Tracheal epithelial cell (primary cell): ENCODE measurements at places on chromosomes 6 and 20. TPM values are rescaled to one million over a fixed set of nuclear protein-coding genes. Genes with fewer than 3 reads are reported as not detected.

The IL17F gene
- total RNA-seq, result not detected in 2 replicates

The CDH26 gene
- 0.72 and 2.3 TPM in 2 replicates for total RNA-seq

The SKIC2 gene
- total RNA-seq, result 48.2 and 48.4 TPM in 2 replicates

The CTAGE9 gene
- total RNA-seq, result not detected in 2 replicates

The FOXS1 gene
- not detected in 2 replicates for total RNA-seq

The DEFB123 gene
- total RNA-seq, result not detected in 2 replicates

The LY6G5C gene
- total RNA-seq, result not detected in 2 replicates

The PROKR2 gene
- not detected in 2 replicates for total RNA-seq

The SPATS1 gene
- total RNA-seq, result not detected in 2 replicates

The HLA-DPB1 gene
- total RNA-seq, result 1.1 and 3.6 TPM in 2 replicates

The RSPH4A gene
- under 0.01 TPM in 1 of 2 replicates, not detected in the other for total RNA-seq

The FAM209B gene
- not detected in 2 replicates for total RNA-seq

The SLC35A1 gene
- total RNA-seq, result 10.4 and 17.1 TPM in 2 replicates

The MEI4 gene
- total RNA-seq, result 0.24 TPM in 1 of 2 replicates, not detected in the other

The BPIFB4 gene
- total RNA-seq, result not detected in 2 replicates

The DSN1 gene
- total RNA-seq, result 5.5 and 7.2 TPM in 2 replicates

The TGM3 gene
- total RNA-seq, result under 0.01 and 0.43 TPM in 2 replicates
